ENCODE measurements at places on chromosomes 12 and 14.

DNA sequence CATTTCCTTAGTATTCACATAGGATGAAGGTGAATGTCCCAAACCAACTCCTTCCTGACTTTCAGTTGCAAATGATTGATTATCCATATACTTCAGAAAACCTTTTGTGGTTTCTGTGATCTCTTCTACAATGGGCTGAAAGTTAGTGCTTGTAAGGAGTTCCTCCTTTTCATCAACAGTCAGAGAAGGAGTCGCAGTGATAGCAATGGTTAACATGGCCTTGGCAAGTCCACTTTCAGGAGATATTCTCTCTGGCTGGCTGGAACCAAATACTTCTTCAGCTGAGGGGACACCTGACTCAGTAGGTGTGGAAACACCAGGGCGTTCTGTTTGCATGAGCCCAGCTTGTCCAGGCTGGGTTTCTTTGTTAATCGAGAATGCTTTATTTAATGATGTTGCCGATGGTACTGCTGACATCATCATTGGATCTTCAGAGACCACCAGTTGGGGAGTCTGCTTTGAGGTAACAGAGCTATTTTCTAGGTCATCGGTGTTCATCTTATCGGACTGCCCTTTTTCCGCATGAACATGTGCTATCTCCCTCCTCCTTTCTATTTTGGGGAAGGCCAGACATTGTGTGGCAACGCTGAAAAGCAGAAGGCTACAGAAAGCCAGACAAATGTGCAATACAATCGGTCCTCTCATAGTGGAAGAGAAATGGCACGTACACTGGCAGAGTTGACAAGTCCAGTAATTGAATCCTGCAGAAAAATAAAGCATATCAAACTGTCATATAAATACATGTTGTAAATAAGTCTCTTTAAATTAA, 13.1 kb downstream of the ARMH4 start:
- DNase-seq: no peak

DNA sequence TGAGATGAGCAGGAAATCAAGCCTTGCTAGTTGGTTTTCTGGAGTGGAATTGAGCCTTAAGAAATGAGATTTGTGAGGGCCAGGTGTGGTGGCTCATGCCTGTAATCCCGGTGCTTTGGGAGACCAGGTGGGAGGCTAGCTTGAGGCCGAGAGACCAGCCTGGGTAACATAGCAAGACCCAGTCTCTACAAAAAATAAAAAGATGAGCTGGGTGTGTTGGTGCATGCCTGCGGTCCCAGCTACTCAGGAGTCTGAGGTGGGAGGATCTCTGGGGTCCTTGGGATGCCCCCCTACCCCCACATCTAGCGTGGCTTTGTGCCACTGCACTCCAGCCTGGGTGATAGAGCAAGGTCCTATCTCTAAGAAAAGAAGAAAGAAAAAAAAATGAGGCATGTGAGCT, 104.2 kb upstream of the RTL1 start:
- no peak for DNase-seq

DNA sequence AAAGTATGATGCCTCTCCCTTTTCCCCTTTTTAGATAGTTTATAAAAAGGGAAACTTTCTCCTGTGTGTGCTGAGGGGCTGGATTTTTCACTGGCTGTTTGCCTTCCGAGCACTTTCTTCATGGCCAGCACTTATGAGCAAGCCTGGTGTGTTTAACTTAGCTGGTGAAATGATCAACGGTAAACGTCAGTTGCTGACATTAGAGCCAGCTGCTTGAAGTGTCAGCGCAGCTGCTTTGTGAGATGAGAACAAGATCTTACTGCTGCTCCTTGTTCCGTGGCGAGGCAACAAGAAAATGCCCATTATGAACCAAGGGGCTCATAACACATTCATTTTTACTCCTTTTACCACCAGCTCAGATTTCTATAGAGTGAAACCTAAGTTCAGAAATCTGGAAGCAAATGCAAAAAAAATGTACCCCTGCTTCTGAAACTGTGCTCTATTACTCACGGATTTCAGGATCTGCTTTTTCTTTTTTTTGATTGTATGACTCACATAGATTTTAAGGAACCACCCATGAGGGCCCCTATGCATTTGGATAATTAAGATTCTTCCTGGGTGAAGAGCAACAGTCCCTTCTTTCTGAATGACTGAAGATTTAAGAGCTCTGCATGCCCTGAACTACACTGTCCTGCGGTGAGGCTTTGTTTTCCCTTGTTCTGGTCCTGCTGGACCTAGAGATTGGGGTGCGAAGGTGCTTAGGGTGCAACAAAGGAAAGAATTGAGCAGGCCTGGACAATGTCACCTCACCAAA, 74.3 kb upstream of the CPM start:
- no peak for DNase-seq

GRCh38 chr14:104532191-104532555, 47.4 kb upstream of the C14orf180 start:
- DNase-seq: no peak

DNA sequence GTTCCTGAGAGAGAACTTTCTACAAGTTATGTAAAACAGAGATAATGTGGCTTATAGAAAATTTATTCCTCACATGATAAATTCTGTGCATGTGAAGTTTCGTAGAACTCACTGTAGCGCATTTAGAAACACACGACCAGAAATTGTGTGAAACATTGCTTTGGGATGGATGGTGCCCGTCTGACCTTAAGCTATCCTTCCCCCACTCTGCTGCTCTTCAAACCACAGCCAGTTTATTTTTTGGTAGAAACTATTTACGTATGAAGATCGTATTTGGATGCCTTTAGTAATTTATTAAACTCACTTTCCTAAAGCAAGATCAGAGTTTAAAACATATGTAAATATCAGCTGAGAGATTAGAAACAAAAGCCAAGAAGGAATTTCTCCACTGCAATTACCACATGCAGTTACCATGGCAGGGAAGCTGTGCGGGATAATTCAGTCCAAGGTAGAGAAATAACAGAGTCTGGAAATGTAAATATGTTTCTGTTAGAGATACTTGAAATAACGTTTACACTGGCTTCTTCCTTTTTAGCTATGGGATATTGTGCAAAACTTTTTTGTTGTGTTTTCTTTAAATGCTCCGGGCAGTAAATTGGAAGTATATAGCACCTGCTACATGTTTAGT, 382.7 kb downstream of the RGS6 start:
- no peak for DNase-seq

DNA sequence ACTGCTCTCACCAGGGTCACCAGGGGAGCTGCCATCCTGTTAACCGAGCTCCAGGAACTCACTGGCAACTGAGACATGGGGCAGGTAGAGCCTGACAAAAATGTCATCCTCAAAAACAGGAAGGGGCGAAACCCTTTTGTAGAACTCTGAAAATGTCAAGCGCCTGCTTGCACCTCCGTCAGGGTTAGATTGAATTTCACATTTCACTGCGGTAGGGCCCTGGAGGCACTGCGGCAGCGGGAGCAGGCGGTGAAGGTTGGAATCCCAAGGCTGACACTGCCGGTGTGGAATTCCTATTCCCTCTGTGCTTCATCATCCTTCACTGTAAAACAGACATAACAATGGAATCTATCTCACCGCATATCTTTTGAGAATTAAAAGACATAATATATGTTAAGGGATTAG, 142.8 kb upstream of the TMCC3 start:
- no peak for DNase-seq

GRCh38 chr12:95181103-95181502, 36.2 kb downstream of the FGD6 start:
- no peak for DNase-seq
